MG63 (cell line): ENCODE measurements at places on chromosomes 7 and 10.

DNA sequence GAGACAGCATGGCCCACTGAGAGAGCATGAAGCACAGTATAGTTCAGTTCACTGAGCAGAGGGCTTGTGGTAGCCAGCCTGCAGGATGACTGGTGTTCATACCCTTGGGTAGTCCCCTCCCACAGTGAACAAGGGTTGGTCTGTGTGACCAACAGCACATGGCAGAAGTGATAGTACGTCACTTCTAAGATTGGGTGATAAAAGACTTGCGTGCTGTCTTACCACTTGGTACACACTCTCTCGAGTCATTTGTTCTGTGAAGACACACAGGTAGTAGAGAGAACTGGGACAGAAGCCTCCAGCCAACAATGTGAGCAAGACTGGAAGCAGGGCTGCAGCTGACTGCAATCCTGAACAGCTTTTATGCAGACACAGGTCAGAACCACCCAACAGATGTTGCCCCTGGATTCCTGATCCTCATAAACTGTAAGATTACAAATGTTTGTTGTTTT lies 14.6 kb downstream of the EPC1 start:
- DNase-seq = no peak

DNA sequence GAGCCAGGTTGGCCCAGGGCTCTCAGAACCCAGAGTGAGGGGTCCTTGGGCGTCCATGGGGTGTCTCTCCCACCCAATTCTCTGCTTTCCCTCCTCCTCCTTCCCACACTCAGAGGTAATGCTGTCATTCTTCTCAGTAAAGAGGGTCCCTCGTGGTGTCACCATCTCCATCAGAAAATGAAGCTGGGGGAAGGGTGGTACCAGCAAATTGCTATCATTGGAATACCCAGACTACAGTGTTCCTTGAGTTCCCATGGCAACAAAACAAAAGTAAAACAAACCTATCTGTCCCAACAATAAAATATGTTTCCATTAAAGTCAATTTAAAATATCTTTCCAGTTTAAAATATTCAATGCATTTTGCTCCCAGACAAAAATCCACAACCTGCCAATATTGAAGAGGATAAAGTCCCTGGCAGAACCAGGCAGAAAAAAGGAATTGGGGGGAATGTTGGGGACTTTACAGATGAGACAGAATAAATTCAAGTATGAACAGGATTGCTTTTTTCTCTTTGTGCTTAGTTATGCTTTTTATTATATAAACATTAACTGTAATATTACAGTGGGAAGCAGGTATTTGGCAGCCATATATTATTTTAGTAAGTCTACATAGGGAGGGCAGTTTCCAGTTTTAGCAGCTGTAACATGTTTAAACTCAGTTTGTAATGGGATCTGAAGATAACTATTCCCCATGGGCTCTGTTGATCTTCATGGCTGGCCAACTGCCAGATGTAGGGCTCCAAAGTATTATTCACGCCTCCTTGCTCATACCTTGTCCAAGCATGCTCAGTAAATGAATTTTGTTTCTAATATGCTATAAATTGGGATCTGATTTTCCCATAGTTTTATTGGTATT lies 182.1 kb downstream of the ARID5B start:
- DNase-seq = peak; percentile 65

- DNase-seq = peak; percentile 45
Measured at GRCh38 chr7:107989618-107990373, 13.2 kb downstream of the LAMB1 start.

GRCh38 chr7:29806995-29807841 lies 910 bp downstream of the WIPF3 start:
- no peak for DNase-seq

- no peak for DNase-seq
Measured at GRCh38 chr7:149422914-149423301, 38.0 kb downstream of the ZNF777 start.

DNA sequence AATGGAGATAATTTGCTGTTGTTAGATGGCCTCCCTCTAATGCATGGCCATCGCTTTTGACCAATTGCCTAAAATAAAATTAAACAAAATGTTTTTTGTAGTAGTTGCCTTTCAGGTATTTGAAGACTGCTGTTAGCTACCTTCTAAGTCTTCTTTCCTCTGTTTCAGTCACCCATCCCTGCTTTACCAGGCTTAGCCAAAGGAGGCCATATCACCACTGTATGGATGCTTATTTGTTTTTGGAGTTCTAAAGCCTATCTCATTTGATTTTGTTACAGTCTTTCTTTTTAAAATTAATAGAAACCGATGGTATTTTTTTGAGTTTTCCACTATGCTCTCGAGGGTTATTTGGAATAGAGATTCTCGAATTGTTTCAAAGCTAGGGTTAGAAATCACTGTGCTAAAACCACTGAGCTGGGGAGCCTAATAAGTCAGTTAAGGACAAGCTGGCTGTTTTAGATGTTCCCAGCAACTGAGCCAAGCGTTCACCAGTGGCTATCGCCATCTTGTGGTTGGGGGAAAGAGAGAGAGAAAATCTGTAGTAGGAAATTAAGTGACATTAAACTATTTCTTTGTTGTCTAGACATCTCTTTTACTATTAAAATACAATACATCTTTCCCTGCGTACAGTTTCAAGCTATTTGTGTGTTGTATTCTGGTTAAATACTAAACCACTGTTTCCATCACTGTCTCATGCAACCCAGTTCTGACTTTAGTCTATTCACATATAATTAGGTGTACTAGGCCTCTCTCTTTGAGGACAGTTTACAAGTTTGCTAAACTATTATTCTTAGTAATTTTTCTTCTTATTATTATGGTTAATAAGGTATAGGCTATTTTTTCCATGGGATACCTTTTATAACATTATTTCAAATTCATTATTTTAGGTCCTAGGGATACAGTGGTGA lies 52.2 kb downstream of the GPR158 start:
- peak; percentile 11 for DNase-seq

GRCh38 chr7:28102797-28103196 lies 77.8 kb downstream of the JAZF1 start:
- DNase-seq = peak; percentile 78

DNA sequence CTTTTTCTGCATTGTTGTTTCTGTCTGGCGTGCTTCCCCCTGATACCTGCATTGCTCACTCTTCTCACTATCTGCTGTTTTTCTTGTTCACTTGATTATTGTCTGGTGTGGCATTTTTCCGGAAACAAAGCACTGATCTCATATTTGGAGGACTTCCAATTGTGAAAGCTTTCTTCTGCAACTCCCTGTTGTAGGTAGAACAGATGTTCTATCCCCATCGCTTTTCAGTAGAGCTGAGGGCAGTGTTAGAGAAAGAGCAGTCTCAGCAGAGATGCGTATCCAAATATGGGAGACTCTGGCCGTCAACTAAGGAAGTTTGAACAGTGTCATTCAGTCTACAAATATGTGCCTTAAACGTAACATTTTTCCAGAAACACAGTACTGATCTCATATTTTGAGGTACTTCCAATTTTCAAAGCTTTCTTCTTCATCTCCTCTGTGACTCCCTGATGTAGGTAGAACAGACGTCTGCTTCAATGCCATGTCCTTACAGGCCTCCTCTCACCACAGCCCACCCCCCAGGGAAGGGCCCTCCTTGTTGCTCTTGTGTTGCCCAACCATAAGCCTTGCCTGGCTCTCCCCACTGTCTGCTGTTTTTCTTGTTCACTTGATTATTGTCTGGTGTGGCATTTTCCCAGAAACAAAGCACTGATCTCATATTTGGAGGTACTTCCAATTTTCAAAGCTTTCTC lies 27.1 kb upstream of the GJD4 start:
- no peak for DNase-seq

GRCh38 chr10:104274762-104275721 lies 6.1 kb downstream of the GSTO2 start:
- peak; percentile 29 for DNase-seq

DNA sequence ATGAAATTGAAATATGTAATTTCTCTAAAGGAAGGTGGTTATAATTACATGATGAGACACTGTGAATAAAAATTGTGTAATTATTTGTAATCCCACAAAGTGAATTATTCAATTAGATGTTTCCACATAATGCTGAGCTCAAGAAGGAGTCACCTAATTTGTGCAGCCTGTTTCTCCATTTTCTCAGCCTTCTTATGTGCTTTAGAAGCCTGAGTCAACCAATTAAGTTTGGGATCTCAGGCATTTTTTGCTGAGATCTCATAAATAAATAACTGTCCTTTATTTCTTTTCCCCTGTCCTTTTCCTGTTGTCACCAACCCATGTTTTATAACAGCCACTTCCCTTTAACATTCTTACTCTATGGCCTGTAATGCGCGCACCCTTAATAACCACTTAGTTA lies 506.5 kb upstream of the SEMA3D start:
- no peak for DNase-seq

GRCh38 chr7:123075838-123076467 lies 80.5 kb upstream of the TAS2R16 start:
- DNase-seq = no peak

DNA sequence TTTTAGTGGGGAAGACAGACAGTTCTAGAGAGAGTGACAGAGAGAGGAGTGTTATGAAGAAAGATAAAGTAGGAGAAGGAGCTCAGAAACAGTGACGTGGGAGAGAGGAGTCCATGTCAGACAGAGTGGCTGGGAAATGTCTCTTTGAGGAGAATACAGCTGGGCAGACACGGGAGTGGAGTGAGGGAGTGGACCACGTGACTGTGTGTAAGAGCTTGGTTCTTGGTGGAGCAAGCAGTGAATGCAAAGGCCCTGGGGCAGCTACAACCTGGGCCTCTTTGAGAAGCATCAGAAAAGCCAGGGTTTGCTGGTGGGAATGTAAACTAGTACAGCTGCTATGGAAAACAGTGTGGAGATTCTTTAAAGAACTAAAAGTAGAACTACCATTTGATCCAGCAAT lies 11.9 kb upstream of the PLEKHS1 start:
- DNase-seq = no peak

GRCh38 chr7:23107781-23108180 lies 2.2 kb downstream of the KLHL7 start:
- DNase-seq = no peak

DNA sequence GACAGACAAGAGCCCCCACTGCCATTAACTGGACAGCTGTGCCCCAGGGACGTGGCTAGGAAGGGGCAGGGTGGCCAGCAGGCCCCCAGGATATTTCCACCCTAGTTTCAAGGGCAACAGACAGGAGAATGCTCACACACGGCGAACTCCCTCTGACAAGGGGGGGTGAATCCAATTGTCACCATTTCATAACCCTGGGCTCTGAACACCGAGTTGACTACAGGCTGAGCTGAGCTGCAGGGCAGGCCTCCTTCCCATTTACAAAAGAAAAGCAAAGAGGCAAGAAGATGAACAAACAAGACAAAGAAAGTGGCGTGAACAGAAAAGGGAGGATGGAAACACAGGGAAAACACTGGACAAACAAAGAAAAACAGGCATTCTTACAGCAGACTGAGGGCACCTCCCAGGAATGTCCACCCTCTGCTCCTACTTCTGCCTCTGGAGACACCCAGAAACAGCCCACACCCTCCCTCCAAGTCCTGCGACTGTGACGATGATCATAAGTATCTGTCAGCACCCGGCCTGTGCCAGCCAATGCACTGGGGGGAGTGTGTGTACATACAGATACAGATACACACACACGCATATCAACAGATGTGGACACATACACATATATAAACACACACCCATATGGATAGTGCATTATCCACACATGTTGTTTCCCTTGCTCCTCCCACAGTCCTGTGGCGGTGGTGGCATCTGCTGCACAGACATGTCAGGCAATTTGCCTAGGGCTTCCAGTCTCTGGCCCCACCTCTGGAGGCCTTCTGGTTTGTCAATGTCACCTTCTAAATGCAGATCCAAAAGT lies 66.2 kb downstream of the FAM53B start:
- no peak for DNase-seq

- DNase-seq = no peak
Measured at GRCh38 chr7:104950006-104950405, 64.0 kb upstream of the KMT2E start.

- no peak for DNase-seq
Measured at GRCh38 chr10:132264306-132264950, 43.3 kb downstream of the STK32C start.

DNA sequence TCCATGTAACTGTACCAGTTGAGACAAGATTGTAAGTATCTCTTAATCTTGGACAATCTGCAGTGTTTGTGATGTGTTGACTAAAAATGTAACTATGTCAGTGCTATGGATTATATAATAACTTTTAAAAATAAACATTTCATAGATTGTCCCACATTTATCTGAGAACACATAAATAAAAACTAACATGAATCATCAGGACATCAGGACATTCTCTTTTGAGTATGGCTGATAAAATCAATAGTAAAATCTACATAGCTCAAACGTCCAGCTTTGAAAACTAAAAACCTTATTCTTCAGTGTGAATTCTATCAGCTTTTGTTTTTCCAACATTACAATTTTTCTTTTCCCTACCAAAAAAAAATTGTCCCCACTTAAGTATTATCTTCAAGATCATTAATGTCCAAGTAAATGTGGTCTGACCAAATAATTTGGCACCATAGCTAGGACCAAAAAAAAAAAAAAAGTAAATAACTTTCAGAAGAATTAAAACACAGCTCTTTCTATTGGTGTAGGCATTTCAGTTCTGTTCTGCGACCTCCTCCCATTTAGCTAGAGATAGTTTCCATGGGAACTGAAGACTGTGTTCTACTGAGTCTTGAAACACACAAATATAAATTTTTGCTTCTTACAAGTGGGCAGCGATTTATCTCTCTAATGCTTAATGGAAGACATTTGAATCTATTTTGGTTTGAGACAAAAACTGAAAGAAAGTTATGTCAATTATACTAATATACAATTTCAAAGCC lies 123.0 kb upstream of the SGCE start:
- no peak for DNase-seq

- no peak for DNase-seq
Measured at GRCh38 chr10:29256586-29256985, 32.3 kb upstream of the LYZL1 start.

DNA sequence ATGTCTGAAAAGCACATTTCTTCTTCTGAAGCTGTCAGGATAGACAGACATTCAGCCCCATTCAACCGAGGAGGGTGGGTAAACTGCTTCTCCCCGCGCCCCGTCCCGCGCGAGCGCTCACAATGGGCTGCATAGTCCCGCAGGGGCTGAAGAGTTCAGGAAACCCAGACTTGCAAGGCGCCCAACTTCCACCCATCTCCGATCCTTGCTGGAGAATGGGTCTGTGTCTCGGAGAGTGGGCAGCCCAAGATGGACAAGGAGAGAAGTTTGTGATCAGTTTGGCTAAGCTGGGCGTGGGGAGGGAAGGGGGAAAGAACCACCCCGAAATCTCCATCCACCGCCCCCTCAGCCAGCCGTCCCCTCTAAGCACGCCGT lies 686 bp downstream of the AASS start:
- DNase-seq = peak; percentile 15

DNA sequence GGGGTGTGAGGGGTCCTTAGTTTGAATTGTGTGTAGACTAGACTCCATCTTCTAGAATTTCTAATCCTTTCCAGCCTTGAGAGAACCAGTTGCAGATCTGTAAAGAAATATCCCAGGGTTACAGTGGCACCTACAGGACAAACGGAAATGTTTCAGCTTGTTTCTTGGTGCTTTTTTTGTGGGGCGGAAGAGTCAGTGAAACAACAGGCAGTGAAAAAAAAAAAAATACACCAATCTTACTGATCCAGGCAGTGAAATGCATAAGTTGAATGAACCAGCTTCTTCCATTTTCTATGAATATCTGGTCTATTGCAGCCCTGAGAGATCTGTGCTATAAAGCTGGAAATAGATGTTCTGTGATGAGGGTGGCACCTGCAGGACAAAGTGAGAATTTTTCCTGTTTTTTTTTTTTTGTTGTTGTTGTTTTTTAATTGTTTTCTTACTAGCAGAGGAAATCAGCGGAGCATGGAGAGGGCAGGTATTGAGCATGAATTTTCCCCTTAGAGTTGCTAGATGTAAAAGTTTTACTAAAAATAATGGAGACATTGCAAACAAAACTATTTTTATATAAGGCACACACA lies 81.9 kb upstream of the DYNC1I1 start:
- peak; percentile 2 for DNase-seq
